ENCODE measurements at places on chromosomes 11 and 22.

DNA sequence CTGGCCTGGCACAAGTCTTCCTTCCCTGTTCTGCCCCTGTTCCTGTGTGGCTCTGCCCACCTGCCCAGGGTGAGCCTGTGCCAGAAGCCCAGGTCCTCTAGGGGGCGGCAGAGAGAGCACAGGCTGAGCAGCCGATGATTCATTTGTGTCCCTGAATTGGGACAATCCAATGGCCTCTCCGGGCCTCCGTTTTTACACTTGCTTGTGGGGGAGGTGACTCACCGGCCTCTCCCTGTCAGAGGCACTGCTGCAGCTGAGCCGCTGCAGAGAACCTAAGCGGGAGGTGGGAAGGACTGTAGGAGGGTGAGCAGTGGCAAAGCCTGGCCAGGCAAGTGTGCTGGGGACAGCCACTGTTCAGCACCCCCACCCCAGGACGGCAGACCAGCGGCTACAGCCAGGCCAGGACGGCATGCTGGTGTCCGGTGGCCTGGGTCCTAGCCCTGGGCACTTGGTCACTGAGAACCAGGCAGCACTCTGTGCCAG lies 65.2 kb upstream of the LMO1 start:
- peak; percentile 51 for DNase-seq

DNA sequence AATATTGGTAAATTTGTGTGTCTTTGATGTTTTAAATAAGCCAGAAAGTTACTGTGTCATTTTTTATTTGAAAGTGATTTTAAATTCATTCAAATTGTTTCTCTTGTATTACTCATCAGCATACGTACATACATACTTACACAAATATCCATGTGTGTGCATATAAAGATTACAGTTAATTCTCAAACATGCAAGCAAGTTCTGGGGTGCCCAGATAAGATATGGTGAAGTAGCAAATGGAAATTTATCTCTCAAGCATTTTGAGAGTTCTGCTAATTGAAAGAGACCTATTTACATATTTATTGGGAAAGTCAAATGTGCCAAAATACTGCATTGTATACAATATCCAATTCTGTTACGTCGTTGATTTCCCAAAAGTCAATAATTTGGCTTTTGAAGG lies 1024.0 kb upstream of the CNTN5 start:
- no peak for DNase-seq

GRCh38 chr11:91913407-91913806 lies 311.2 kb upstream of the FAT3 start:
- no peak for DNase-seq

- DNase-seq, result no peak
Observed at GRCh38 chr11:118007040-118007439, 20.8 kb downstream of the IL10RA start.

- no peak for DNase-seq
Observed at GRCh38 chr11:4559527-4560440, 14.8 kb downstream of the OR52M1 start.

DNA sequence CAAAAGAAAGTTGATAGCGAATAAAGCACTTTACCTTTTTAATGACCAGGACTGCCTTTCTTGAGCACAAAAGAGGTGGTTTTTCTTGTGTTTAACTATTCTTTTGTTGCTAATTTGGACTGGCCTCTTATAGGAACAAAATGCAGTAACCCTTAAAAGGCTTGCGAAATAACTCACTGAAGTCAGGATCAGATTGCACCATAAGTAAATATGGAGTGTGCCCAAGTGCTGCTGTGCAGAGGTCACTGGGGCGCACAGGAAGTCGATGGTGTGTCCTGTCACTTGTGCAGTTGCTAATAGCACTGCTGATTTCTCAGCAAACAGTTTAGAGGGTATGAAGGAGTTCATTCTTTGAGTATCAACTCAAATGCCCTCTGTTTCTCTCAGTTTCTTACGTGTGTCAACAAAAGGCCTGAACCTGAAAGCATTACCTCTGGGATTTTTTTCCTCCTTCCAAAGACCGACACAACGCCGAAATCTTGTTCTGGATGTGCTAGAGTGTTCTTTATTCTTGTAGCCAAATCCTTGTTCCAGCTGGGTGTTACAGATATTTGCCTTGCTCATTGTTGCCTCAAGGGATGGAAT lies 71.3 kb downstream of the ATXN10 start:
- peak; percentile 64 for DNase-seq

DNA sequence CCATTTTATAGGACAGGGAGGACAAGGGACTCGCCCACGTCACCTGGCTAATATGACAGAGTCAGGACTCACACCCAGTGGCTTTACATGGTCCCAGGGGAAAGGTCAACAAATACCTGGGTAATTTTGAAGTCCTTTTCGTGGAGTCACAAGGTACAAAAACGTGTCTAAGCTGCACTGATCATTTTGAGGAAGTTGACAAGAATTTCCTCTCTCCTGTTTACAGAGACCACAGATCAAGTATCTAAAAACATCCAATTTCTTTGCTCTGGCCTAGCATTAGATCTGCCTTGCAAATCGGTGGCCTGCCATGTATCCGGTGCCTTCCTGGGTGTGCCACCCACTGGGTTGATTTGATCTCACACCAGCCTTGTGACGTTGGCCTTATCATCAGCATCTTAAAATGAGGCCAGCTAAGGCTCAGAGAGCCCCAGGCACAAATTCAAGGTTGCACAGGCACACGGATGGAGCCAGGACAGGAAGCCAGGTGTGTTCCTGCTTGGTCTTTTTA lies 17.6 kb downstream of the GDPD5 start:
- no peak for DNase-seq

DNA sequence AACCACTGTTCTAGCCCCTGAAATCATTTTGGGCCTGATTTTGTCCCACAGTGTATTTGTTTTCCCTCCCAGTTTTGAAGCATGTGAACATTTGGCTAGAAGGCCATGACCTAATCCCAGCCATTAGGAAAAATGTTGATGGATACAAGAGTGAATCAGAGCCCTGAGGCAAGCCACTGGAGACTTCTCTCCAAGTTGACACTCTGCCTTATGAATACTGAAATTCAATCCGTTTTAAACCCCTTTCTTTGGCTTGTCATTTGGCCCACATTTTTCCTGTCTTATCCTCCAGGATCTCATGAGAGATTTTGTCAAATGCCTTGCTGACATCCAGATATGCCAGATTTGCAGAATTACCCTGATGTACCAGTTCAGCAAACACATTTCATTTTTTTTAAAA lies 158.8 kb downstream of the FAT3 start:
- DNase-seq, result peak; percentile 26

- DNase-seq, result no peak
Observed at GRCh38 chr11:2351701-2352100, 25.4 kb upstream of the CD81 start.

Measured in fibroblast of the conjunctiva (primary cell).